Neuronal stem cell (in vitro differentiated cells): ENCODE measurements at places on chromosomes 12 and 14.

- H3K4me3 ChIP-seq, result no peak overlapping the region
- H3K27me3 ChIP-seq, result no peaks in the 10 kb centered on the region
- H3K4me1 ChIP-seq, result no peaks in the 10 kb centered on the region
- H3K27ac ChIP-seq, result no peak overlapping the region
- no peak for DNase-seq
These were observed 56.7 kb downstream of the DGLUCY start for GRCh38 chr14:91170504-91171121.

- no peaks in the 10 kb centered on the region for H3K27me3 ChIP-seq
- DNase-seq, result no peak
- H3K36me3 ChIP-seq, result no peaks in the 10 kb centered on the region
- no peak overlapping the region for H3K4me3 ChIP-seq
- peaks cover 33% of the 10 kb centered on the region for H3K4me1 ChIP-seq
These were observed 3.4 kb downstream of the PLEKHG3 start for GRCh38 chr14:64707661-64708060.

DNA sequence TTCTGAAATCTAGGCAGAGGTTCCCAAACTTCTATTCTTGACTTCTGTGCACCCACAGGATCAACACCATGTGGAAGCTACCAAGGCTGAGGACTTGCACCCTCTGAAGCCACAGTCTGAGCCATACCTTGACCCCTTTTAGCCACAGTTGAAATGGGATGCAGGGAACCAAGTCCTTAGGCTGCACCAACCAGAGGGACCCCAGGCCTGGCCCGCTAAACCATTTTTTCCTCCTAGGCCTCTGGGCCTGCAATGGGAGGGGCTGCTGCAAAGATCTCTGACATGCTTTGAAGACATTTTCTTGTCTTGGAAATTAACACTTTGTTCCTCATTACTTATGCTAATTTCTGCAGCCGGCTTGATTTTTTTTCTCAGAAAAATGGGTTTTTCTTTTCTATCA, 133.9 kb upstream of the TSPAN8 start:
- H3K27ac ChIP-seq, result no peak overlapping the region
- no peak overlapping the region for H3K4me3 ChIP-seq
- H3K36me3 ChIP-seq, result no peaks in the 10 kb centered on the region
- DNase-seq, result no peak

DNA sequence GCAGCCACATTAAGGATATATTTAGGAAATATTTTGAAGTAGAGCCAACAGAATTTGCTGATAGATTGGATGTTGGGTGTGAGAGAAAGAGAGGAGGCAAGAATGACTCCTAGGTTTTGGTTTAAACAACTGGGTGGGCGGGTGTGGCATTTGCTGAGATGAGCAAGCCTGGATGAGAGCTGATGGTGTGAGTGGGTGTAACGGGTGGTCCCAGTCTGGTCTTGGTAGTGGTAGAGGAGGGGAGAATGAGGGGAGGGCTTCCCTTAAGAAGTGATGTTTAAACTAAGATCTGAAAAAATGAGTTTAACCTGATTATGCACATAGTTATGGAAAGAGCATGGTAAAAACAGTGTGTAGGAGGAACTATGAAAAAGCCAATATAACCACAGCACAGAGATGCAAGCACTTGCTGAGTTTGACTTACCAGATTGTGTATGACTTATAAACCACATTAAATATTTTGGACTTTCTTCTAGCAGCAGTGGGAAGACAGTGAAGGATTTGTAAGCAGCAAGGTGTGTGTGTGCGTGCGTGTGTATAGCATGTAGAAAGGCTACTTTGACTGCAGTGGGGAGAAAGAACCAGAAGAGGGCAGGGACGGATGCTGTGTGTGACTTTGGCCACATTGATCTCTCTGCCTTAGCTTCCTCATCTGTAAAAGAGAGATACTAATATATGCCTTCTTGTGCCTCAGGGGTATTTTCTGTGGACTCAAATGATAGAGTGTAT, 139.7 kb downstream of the PRIMA1 start:
- no peaks in the 10 kb centered on the region for H3K36me3 ChIP-seq
- H3K27me3 ChIP-seq, result no peaks in the 10 kb centered on the region
- no peaks in the 10 kb centered on the region for H3K4me1 ChIP-seq
- H3K27ac ChIP-seq, result no peak overlapping the region
- H3K4me3 ChIP-seq, result no peak overlapping the region

DNA sequence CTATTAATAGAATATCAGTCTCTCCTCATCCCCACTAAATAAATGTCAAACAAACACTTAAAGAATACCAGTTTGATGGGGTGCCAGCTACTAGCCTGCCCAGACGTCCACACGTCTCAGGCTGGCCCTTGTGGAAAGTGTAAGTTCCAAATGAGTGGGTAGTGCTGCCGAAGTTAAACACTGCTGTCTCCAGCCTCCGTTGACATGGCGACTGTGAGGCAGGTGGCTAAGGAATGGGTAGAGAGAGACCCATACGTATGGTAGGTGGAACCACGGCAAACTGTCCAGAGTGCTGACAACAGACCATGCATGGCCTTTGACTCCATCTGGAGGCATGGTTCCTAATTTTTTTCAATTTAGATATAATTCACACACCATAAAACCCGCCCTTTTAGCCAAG, 37.9 kb downstream of the PITPNM2 start:
- peaks cover 10% of the 10 kb centered on the region for H3K36me3 ChIP-seq
- H3K4me3 ChIP-seq, result no peak overlapping the region
- no peaks in the 10 kb centered on the region for H3K27me3 ChIP-seq
- H3K4me1 ChIP-seq, result peaks cover 14% of the 10 kb centered on the region
- no peak for DNase-seq
- no peak overlapping the region for H3K27ac ChIP-seq

GRCh38 chr12:14970473-14970872, 2.4 kb upstream of the PDE6H start:
- peaks cover 5% of the 10 kb centered on the region for H3K27me3 ChIP-seq
- no peak overlapping the region for H3K4me3 ChIP-seq
- no peak overlapping the region for H3K27ac ChIP-seq
- H3K36me3 ChIP-seq, result no peaks in the 10 kb centered on the region
- DNase-seq, result no peak

DNA sequence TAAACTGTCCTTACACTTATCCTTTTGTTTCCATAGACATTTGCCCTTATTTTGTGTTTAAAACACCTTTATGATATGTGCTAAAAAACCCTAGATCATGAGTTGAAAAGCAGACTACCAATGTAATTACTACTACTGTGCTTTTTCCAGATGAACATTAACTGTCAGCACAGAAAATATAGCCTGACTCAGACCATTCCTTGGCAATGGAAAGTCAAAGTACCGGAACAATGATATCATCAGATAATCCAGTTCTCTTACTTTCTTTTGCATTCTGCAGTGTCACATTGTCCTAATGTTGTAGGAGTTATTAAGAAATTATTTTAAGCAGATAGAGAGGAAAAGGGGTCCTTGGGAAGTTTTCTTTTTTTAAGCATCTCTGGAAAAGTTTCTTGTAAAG, 1189.0 kb upstream of the FLRT2 start:
- no peak overlapping the region for H3K27ac ChIP-seq
- DNase-seq, result no peak
- H3K4me1 ChIP-seq, result no peaks in the 10 kb centered on the region

- H3K27me3 ChIP-seq, result no peaks in the 10 kb centered on the region
- peaks cover 10% of the 10 kb centered on the region for H3K4me1 ChIP-seq
- no peak within 1 kb of the TSS for H3K4me3 ChIP-seq
- peak within 1 kb of the TSS; percentile 63 for H3K27ac ChIP-seq
These were observed at the start of gene DYRK4 for GRCh38 chr12:4562034-4562657. Gene DYRK4, plus strand, starts transcription at chr12:4562208. Its CDS starts 38 bp downstream, at chr12:4562246.

GRCh38 chr12:108583991-108584390, 13.9 kb downstream of the TMEM119 start:
- no peak overlapping the region for H3K4me3 ChIP-seq
- H3K4me1 ChIP-seq, result peaks cover 6% of the 10 kb centered on the region
- no peak overlapping the region for H3K27ac ChIP-seq

GRCh38 chr12:13044002-13044905, at the start of gene FAM234B:
Gene FAM234B, plus strand, starts transcription at chr12:13044381. Its CDS starts 23 bp downstream, at chr12:13044404.
- no peak within 1 kb of the TSS for H3K27ac ChIP-seq
- H3K36me3 ChIP-seq, result no peaks in the 10 kb centered on the region
- peaks cover 1% of the 10 kb centered on the region for H3K4me1 ChIP-seq

DNA sequence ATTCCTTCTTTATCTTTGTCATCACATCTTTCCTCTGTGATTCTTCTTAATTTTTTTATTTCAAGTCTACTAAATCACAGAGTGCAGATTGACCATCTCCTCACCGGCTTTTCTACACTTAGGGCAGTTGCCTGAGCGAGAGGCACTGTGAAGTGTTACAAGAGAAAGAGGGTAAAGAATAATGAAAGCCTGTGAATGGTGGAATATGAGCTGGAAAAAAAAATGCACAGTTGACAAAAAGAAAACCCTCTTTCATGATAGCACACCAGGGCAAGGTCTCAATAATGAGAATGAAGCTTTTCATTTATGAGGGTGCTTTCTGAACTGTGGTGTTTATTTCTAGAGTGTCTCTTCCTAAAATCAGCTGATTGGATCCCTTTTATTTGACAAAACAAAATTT, 106.2 kb upstream of the PDE3A start:
- H3K36me3 ChIP-seq, result no peaks in the 10 kb centered on the region
- H3K27ac ChIP-seq, result no peak overlapping the region
- H3K27me3 ChIP-seq, result no peaks in the 10 kb centered on the region
- peaks cover 8% of the 10 kb centered on the region for H3K4me1 ChIP-seq
- no peak for DNase-seq

- DNase-seq, result no peak
- H3K27me3 ChIP-seq, result no peaks in the 10 kb centered on the region
- no peak overlapping the region for H3K27ac ChIP-seq
- H3K36me3 ChIP-seq, result no peaks in the 10 kb centered on the region
- no peak overlapping the region for H3K4me3 ChIP-seq
These were observed 49.0 kb downstream of the IFT43 start for GRCh38 chr14:76034566-76034965.

- H3K27ac ChIP-seq, result no peak overlapping the region
- H3K27me3 ChIP-seq, result no peaks in the 10 kb centered on the region
- H3K4me3 ChIP-seq, result no peak overlapping the region
- H3K4me1 ChIP-seq, result no peaks in the 10 kb centered on the region
- DNase-seq, result no peak
These were observed 114.8 kb upstream of the FLRT2 start for GRCh38 chr14:85415015-85415712.

GRCh38 chr12:104306943-104307654, 3.6 kb downstream of the EID3 start:
- H3K4me1 ChIP-seq, result no peaks in the 10 kb centered on the region
- peaks cover 80% of the 10 kb centered on the region for H3K36me3 ChIP-seq
- H3K27me3 ChIP-seq, result no peaks in the 10 kb centered on the region
- no peak overlapping the region for H3K27ac ChIP-seq
- no peak for DNase-seq

GRCh38 chr12:50589650-50590435, 85.1 kb downstream of the DIP2B start:
- peaks cover 2% of the 10 kb centered on the region for H3K4me1 ChIP-seq
- DNase-seq, result no peak
- no peak overlapping the region for H3K4me3 ChIP-seq
- peaks cover under 1% of the 10 kb centered on the region for H3K36me3 ChIP-seq
- no peak overlapping the region for H3K27ac ChIP-seq

- DNase-seq, result no peak
- no peak overlapping the region for H3K4me3 ChIP-seq
- H3K4me1 ChIP-seq, result peaks cover 4% of the 10 kb centered on the region
- H3K36me3 ChIP-seq, result no peaks in the 10 kb centered on the region
- no peaks in the 10 kb centered on the region for H3K27me3 ChIP-seq
These were observed 323.1 kb downstream of the PDZRN4 start for GRCh38 chr12:41511247-41511646.

- H3K27me3 ChIP-seq, result no peaks in the 10 kb centered on the region
- H3K4me1 ChIP-seq, result peaks cover 2% of the 10 kb centered on the region
- H3K27ac ChIP-seq, result no peak overlapping the region
- H3K4me3 ChIP-seq, result no peak overlapping the region
- H3K36me3 ChIP-seq, result no peaks in the 10 kb centered on the region
These were observed 23.6 kb downstream of the KRT80 start for GRCh38 chr12:52168019-52168717.

DNA sequence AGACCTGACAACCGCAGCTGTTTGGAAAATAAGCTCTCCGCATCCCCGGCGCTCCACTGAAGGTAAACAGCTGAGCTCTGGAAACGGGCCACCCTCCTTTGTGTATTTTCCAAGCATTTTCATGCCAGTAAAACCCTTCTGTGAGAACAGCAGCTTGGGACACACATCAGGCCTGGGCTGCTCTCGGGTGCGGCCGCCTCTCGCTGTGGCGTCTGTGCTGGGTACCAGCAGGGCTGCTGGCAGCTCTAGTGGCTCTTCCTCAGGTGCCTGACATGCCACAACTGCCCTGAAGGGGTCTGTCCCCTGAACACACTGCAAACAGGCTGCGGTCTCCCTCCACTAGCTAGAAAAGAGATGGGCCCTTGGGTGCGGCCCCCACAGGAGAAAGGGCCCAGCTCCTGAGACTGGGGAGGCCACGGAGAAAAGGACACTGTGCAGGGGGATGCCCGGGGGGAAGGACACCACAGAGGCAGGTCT, 96.3 kb downstream of the ITPK1 start:
- H3K27ac ChIP-seq, result no peak overlapping the region
- H3K27me3 ChIP-seq, result no peaks in the 10 kb centered on the region
- no peak overlapping the region for H3K4me3 ChIP-seq
- H3K4me1 ChIP-seq, result peaks cover 22% of the 10 kb centered on the region
- no peak for DNase-seq

DNA sequence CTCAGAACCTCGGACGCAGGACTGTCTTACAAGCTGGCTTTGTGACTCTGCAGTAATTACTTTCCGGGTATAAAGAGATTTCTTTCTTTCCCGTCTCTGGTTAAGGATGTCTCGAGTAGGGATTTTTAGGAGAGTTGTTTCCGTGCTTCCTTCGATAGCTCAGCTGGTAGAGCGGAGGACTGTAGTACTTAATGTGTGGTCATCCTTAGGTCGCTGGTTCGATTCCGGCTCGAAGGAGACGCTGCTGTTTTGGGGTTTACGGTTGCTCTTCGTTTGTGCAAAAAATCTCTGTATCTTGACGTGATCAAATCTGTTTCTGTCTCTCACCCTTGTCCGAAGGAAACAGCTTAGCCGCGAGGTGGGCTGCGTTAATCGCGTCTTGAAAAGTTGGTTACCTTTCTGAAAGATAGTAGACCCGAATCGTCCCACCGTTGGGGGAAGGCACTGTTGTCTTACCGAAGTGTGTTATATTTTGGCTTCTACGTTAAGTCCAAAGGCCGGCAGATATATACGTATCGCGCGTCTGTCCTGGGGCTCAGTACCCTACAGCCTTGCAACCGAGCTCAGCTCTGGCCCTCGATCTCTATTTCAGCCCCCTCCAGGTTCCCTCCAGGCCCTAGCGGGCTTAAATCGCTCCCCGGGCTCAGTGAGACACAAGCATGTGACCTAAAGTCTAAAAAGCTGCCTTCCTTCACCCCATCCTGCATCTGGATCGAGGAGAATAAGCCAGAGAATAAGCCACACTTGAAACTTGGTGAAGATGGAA, 1.1 kb upstream of the RNASE4 start:
- H3K4me1 ChIP-seq, result peaks cover 3% of the 10 kb centered on the region
- no peaks in the 10 kb centered on the region for H3K27me3 ChIP-seq
- H3K36me3 ChIP-seq, result no peaks in the 10 kb centered on the region
- peak overlapping the region; percentile 87 for H3K27ac ChIP-seq
- peak overlapping the region; percentile 91 for H3K4me3 ChIP-seq
- DNase-seq, result peak; percentile 89
